ENCODE measurements at places on chromosomes 13 and 19.

DNA sequence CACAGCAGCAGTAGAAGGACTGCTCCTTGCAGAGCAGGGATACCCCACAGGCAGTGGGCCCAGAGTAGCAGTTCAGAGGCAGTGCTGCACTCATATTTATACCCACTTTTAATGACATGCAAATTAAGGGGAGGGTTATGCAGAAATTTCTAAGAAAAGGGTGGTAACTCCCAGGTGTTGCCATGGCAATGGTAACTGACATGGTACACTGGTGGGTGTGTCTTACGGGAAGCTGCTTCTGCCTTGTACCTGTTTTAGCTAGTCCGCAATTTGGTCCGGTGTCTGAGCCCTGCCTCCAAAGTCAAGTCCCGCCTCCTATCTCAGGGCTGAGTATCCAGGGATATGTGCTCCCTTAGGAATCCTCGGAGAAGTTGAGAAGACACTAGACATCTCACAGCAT lies 79.2 kb upstream of the UQCRFS1 start:
- no peak for DNase-seq

GRCh38 chr13:78657699-78658629 lies 991 bp downstream of the OBI1 start:
- DNase-seq: no peak

DNA sequence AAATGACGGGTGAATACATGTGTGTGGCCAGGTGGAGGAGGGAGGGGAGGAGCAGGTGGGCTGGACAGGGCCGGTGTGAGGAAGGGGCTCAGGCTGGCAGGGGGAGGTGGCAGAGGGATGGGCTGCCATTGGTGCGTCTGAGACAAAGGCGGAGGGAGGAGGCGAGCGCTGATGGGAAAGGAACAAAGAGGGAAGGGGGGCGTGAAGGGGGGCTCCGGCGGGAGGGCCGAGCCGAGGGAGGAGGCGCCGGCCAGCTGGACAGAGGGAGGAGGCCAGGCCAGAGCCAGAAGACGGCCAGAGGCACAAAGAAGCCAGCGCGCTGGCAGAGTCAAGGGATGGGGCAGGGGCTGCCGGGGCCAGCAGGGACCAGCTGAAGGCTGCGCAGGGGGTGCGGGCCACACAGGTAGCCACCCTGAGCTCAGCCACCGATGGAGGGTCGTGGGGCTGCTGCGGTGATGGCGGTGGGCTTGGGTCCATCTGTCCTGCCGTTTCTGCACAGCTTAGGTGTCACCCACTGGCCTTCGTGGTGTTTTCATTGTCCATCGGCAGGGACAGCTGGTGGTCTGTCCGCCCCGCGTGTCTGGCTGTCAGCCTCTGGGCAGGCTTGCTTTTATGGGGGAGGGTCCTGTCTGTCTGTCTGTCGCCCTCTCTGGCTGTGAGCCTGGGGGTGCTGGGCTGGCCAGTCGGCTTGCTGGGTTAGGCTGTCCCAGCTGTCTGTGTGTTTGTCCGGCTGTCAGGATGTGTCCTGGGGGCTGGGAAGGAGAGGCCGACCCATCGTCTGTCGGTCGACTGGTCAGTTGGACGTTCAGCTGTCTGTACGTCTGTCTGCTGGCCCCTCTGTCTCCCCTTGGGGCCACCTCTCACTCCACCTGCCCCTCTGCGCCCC lies 2.2 kb downstream of the APC2 start:
- no peak for DNase-seq

- DNase-seq: no peak
Measured at GRCh38 chr13:114043421-114044053, 69.7 kb upstream of the C13orf46 start.

DNA sequence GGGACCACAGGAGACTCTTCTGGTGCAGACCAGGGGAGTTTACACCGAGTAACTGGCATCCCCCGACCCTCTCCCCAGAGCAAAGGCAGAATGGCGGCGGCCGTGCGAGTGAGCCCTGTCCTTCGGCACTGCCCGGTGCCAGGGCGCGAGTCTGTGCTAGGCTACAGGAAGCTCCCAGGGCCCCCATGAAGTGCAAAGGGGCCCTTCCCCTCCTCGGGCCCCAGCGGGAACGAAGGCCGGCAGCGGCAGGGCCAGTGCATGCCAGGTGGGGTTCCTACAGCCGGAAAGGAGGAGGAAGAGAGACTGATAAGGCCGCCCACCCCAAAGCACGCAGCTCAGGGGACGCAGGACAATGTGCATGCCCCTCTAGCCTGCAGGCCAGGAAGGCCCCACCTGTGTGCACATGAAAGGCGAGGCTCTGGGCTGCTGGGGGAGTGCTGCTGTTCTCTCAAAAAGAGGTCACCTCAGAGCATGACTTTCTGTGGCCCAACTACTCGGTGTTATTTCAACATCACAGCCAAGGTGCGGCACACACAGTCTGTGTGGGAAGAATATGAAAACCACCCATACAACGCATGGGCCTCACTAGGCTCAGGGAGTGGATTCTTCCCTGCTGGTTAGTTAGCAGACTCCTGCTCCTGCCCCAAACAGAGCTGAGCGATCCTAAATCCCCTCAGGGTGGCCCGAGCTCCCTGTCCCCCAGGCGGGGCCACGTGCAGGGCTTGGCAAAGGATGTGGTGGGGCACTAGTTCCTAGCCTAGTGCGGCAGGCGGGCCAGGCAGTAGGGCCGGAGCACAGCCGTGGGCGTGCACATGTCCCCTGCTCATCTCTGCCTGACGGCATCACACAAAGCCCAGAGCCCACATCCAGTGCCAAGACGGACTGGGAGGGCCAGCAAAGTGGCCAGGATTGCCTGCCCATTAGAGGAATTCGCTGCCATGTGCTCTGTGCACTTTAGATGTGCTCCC lies 28.4 kb upstream of the TIMM44 start:
- no peak for DNase-seq

Measured in foreskin melanocyte (primary cell).